ENCODE measurements at places on chromosomes 6 and 20.

DNA sequence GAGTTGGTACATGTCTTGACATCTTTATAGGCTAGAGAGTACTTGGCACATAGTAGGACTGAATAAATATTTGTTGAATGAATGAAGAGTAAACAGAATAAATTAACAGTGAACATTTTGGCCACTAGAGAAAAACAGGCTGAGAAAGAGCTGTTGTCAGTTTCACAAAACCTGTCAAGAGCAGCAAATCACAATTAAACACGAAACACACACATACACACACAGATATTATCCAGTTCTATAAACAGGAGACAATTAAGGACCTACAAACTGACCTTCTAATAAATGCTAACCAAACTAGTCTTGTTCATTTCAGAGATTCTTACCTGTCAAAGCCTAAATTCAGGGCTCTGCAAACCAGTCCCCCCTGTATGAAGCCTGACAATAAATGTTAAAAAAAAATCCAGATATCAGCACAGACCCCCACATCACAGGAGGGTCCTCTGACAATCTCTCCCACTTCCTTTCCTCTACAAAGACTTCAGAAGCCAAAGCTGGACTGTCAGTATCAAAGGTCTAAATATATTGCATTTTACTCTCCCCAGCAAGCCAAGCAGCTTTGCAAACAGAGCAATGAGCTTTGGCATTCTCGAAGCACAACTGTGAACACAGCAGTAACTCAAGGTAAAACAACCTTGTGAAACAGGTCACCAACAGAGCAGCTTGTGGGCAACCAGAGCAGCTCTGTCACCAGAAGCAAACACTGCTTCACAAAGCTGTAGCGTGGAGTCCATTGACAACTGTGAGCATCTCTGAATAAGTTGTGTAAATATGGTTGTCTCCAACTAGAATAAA lies 229.9 kb downstream of the TBXT start:
- DNase-seq, result no peak

- DNase-seq, result no peak
These were observed 9.5 kb downstream of the CNKSR3 start for GRCh38 chr6:154500769-154501577.

DNA sequence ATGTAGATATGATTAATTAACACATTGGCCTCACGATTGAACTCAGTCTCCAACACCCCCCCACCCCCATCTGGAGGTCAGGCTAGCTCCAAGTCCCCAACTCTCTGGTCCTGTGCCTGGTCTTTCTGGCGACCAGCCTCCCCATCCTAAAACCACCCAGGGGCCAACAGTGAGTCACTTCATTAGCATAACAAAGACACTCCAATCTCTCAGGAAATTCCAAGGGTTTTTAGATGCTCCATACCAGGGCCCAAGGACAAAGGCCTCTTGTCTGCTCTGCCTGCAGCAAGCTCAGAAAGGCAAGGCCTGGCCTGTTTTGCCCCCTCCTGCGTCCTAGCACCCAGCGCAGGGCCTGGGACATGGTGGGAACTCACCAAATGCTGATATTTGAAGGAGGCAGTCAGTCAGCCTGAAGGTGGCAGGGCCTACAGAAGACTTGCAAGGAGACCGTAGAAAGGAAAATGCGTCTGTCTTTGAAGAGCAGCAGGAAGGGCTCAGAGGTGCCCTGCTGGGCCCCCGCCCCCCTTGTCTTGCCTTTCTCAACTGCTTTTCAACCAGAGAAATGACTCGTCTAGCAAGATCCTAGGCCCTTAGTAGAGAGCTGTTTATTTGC lies 184.7 kb downstream of the CDH4 start:
- no peak for DNase-seq

DNA sequence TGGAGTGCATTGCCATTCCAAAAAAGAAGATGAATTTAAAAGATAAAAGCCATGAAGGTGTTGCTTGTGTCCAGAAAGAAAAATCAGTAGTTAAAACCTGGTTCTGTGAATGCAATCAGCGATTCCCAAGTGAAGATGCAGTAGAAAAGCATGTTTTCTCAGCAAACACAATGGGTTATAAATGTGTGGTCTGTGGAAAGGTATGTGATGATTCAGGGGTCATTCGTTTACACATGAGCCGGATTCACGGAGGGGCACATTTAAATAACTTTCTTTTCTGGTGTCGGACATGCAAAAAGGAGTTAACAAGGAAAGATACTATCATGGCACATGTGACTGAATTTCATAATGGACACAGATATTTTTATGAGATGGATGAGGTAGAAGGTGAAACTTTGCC lies 24.7 kb upstream of the BAG2 start:
- DNase-seq, result no peak

DNA sequence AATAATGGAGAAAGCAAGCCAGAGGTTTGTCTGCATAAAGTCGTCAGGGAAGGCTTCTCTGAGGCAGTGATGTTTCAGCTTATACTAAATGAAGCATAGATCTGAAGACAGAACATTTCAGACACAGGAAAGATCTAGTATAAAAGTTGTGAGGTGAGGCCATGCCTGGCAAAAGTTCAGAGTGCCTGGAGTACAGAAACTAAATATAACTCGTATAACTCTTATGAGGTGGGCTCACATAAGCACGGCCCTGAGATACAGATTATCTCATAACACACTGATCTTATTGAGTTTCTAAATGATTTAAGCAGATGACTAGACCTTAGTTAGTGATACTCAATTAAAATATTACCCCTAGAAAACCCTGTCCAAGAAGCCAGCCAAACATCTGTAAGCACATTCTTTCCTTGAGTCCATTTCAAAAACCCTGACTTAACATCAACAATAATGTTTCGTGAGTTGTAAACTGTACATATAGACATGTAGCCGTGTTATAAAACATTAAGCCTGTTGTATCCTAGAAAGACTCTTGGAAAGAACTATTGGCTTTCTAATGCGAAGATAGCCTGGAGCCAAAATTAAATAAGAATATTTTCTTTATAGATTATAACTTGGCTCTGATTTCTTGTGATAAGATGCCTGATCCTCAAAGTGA lies 667.6 kb downstream of the TENT5A start:
- no peak for DNase-seq

GRCh38 chr6:5325173-5325572 lies 63.9 kb downstream of the FARS2 start:
- no peak for DNase-seq

GRCh38 chr6:71043902-71044301 lies 87.0 kb upstream of the B3GAT2 start:
- no peak for DNase-seq

DNA sequence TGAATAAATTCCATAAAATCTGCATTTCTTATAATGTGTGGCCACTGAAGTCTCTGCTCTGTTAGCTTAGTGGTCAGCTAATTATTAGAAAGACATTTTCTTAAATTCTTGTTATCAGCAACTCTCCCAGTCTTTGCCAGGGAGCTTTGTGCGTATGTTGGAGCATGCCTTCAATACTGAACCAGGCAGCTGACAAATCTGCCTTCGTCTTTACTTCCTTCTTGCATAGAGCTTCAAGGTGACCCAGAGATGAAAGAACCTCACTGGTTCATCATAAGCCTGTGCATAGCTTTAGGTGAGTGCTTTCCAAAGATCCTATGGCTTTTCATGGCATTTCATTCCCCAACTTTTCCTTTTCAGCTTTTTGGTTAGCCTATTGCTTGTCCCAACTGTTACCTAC lies 43.0 kb upstream of the NELFCD start:
- no peak for DNase-seq

GRCh38 chr20:47421076-47421475 lies 64.6 kb upstream of the ZMYND8 start:
- DNase-seq, result no peak

- no peak for DNase-seq
These were observed 45.8 kb upstream of the ARID1B start for GRCh38 chr6:156731396-156731795.

- peak; percentile 61 for DNase-seq
These were observed 7.8 kb downstream of the FOXF2 start for GRCh38 chr6:1396952-1397868.

DNA sequence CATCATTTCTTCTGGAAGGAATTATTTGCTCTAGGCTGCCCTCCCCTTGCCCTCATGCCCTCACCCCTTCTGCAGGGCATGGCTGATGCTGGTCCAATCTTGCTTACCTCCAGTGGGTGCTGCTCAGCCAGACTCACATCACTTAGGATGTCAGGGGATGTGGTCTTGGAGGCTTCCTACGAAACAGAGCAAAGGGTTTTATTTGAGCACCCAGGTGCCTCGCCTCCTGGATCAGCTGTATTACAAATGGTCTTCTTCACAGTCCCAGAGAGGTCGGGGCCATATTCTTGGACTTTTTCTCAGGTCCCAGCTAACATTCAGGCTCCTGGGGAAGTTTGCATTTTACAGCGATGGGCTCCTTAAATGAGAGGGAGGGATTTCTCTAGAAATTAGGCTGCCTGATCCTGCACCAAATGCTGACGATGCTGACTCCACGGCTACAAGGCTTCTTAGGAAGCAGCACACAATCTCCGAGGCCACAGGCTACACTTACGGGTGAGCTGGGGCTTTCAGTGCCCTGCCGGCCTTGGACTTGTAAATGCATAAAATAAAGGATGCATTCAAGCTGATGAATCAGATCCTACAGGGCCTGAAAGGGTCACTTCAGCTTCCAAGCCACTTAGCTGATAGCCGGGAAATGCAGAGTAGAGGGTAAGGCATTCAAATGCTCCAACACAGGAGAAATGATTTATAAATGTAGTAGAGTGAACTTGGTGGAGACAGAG lies 159.8 kb upstream of the ECI2 start:
- DNase-seq, result no peak

DNA sequence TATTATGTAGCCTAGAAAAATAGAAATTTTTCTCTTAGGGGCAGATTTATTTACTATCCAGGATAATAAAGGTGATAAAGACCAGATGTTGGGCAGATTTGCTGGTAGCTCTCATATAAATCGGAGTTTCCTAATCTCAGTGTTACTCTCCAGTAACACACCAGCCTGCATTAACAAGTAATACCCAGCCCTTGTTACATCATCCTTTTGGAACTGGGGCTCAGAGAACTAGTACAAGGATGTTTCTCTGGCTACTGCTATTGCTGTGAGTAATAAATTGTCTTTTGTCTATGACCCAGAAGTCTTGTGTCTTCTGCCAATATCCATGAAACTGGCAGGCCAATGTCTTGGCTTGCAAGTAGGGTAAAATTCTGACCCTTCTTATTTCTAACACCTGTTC lies 16.8 kb downstream of the TPD52L1 start:
- no peak for DNase-seq

Data from Panc1 (cell line).